ENCODE measurements at places on chromosomes 12 and 14.

- DNase-seq: no peak
These were observed 47.1 kb upstream of the PLEKHA5 start for GRCh38 chr12:19082365-19082911.

DNA sequence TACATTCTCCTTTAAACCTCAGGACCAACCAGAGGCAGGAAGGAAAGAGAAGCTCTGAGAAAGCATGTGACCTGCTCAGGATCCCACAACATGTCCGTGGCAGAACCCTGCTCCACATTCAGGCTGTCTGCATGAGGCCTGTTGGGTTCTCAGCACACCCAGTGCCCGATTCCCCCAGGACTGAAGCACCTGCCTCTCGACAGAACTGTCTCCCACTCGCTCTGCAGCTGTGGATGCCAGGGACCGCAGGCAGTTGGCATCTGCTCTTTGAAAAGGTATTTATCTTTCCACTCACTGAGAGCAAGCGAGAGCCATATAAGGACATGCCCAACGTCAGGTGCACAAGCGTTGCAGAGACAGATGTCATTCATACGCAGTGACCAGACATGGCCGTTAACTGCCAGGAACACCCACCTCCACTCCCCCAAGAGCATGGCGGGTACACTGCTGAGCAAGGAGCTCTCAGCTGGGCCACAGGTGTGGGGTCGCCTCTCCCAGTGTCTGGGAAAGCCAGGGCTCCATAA, 18.9 kb downstream of the PITPNM2 start:
- DNase-seq: peak; percentile 66

DNA sequence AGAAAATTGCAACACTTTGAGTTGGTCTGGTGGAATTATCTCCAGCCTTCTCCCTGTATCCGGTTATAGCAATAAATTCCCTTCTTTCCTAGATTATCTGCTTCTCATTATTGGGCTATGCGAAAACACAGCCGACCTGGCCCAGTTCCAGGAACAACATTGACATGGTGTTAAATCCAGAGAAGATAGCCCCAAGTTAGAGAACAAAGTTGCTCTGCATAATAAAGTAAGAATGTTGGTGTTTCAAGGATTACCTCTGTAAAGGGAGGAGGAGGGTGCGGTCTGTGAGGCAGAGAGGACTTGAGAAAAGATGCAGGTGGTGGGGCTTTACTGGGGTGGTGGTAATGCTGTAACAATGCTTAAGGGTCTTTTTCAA, 12.1 kb downstream of the TCL1A start:
- no peak for DNase-seq

- DNase-seq: no peak
These were observed 509.9 kb downstream of the DIO2 start for GRCh38 chr14:79701371-79701770.
